ENCODE measurements at places on chromosomes 5 and 9. TPM values are rescaled to one million over a fixed set of nuclear protein-coding genes. Genes with fewer than 3 reads are reported as not detected.

Gene CTNND2
- 1.1 TPM for total RNA-seq

Gene PCSK1
- total RNA-seq, result 4.6 TPM

Gene COL5A1
- total RNA-seq, result 10.9 TPM

Gene PCDHA4
- 0.47 TPM for total RNA-seq

Gene RORB
- 0.15 TPM for total RNA-seq

Gene AP3B1
- total RNA-seq, result 62.6 TPM

Gene FAM78A
- total RNA-seq, result 1.5 TPM

- DNase-seq, result no peak
Measured at GRCh38 chr9:89386797-89387196, 68.5 kb downstream of the SECISBP2 start.

- no peak for DNase-seq
Measured at GRCh38 chr5:155822177-155822576, 504.8 kb upstream of the SGCD start.

DNA sequence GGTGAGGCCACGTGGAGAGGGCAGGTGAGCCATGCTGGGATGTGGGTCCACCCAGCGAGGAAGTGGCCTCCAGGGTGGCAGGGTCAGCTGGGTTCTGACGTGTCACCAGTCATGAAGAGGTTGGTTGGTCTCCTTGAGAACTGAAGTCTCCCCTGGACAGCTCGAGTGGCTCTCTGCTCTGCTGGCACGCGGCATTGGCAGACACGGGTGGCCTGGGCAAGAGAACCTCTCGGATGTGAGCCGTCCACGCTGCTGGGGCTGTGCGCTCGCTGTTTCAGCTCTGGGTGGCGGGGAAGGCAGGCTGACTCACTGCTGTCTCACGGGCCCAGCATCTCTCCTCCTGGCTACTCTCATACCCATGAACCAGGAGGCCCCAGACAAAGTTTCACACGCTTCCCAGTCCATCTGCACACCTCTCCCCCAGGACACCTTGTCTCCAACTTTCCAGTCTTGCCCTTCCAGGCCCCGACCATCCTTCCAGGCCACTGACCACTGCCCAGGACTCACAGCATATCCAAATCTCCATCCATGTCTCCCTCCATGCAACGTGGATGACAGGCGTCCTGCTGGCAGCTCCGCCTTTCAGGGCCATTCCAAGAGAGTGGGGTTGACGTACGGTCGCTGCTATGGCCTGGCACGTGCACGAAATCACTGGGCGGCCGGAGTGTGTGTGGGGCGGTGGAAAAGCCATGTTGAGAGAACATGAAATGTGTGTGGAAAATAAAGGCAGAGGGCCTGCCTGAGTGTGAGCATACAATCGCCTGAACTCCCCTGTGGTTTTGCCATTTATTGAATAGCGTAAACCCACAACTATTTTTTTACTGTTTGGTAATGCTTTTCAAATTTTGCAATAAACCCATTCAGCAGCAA, 145.0 kb upstream of the COL5A1 start:
- DNase-seq, result no peak

- no peak for DNase-seq
Measured at GRCh38 chr9:125659201-125659840, 47.7 kb downstream of the MAPKAP1 start.

- no peak for DNase-seq
Measured at GRCh38 chr9:134994926-134995791, 77.4 kb upstream of the FCN1 start.

DNA sequence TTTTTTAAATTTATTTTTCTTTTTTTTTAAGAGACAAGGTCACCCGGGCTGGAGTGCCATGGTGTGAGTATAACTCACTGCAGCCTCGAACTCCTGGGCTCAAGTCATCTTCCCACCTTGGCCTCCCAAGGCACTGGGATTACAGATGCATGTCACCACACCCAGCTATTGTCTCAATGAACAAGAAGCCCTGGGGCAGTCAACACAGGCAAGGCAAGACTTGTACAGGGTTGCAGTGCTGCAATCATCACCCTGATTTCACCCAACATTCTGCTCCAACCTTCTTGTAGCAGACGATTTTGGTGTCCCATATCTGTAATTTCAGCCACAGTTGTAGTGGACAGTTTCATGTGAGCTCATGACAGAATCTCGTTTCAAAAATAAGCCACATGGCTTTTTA, 205.8 kb upstream of the KIF2A start:
- no peak for DNase-seq

DNA sequence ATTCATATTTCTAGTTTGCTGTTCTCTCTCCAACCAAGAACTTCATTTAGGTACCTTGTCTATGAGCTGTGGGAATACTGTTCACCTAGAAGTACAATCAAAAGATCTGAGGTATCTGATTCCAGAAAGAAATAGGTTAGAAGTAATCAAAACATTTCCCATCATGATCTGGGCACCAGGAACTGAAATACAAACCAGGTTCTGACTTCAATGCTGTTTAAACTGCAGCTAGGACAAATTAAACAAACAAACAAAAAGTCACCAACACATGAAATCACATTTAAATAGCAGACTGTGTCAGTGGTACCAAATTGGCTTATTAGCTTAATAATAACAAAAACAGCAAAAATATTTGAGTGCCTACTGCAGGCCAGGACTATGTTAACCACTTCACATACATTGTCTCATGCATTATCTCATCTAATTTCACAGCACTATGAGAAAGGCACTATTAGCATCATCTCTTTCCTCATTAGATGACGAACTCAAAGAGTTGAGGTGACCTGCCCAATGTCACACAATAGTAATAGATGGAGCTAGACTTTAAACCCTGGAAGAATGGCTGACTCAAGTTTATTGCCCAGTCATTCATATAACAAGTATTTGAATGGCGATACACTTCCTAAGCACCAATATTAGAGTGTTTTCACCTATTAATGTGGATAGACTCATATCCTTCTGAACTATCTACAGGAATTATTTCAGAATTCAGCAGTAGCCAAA, 14.5 kb downstream of the PLPP1 start:
- DNase-seq, result no peak

DNA sequence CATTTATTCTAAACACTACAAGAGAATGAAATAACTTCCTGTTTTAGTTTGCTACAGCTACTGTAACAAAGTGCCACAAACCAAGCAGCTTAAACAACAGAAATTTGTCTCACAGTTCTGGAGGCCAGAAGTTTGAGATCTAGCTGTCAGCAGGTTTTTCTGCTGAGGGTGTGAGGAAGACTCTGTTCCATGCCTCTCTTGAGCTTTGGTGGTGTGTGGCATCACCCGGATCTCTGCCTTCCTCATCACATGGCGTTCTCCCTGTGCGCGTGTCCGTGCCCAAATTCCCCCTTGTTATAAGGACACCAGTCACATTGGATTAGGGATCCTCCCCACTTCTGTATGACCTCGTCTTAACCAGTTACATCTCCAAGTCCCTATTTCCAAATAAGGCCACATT, 97.7 kb downstream of the CFAP95 start:
- no peak for DNase-seq

- no peak for DNase-seq
Measured at GRCh38 chr9:88947581-88948573, 43.4 kb upstream of the S1PR3 start.

DNA sequence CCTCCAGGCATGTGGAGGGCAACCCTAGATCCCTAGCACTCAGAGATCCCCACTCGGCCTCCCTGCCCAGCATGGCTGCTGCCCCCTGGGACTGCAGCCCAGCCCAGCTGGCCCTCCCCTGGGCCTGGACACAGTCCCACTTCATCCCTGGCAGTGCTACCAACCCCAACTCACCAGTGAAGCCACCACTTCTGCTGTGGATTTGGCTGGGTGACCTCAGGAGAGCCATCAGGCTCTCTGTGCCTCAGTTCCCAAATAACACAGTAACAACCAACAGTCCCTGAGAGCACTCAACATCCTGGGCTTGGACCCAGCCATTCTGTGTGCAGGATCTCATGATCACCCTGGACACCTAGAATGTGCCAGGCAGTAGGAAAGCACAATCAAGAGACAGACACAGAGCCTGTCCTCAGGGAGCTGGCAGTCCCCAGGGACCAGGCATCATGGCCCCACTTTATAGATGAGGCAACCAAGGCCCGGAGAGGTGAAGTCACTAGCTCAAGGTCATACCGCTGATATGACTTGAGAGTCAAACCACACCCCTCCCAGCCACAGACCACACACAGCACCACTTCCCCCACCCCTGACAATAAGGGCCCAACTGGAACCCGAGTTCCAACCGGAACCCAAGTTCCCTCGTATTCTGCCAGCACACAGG, 4.7 kb upstream of the PSMB7 start:
- no peak for DNase-seq

DNA sequence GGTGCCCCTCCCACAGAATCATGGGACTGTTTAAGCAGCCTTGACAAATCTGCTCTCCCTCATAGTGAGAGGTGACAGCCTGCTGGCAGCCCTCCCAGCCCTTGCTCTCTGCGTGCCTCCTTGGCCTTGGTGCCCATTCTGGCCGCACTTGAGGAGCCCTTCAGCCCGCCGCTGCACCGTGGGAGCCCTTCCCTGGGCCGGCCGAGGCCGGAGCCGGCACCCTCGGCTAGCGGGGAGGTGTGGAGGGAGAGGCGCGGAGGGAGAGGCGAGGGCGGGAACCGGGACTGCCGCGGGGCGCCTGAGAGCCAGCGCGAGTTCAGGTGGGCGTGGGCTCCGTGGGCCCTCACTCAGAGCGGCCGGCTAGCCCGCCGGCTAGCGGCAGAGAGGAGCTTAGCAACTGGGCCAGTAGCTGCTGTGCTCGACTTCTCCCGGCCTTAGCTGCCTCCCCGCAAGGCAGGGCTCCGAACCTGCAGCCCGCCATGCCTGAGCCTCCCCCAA, 125.9 kb upstream of the MYO10 start:
- no peak for DNase-seq

GRCh38 chr5:158832731-158833130, 267.0 kb downstream of the EBF1 start:
- no peak for DNase-seq

- no peak for DNase-seq
Measured at GRCh38 chr5:108672639-108673038, 75.1 kb upstream of the FER start.

GRCh38 chr5:127590156-127590722, 58.6 kb upstream of the CTXN3 start:
- no peak for DNase-seq

- no peak for DNase-seq
Measured at GRCh38 chr9:9574080-9574479, 1038.7 kb downstream of the PTPRD start.

- no peak for DNase-seq
Measured at GRCh38 chr5:148729182-148729581, 74.9 kb upstream of the HTR4 start.

- DNase-seq, result no peak
Measured at GRCh38 chr9:95017661-95018060, 291.2 kb downstream of the AOPEP start.

GRCh38 chr5:130627145-130627544, 537.9 kb downstream of the HINT1 start:
- DNase-seq, result no peak

DNA sequence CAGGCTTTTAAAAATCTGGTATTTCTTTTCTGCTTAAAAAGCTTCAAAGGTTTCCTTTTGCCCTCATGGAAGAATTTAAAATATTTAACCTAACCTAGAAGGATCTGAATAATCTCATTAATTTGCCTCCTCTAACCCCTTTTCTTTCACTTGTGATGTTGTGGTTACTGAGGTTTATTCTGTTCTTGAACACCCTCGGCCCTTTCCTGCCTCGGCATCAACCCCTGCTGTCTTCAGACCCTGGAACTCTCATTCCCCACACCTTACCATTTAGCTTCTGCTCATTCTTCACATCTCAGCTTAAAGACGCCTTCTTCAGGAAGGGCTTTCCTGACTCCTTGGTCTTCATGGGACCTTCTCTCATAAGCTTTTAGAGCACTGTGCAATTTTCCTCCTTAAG, 131.4 kb upstream of the MAN2A1 start:
- DNase-seq, result no peak

GRCh38 chr9:19748278-19749126, 40.3 kb downstream of the SLC24A2 start:
- no peak for DNase-seq

GRCh38 chr5:54610197-54610944, 92.8 kb downstream of the SNX18 start:
- no peak for DNase-seq

GRCh38 chr9:136995772-136996311, 526 bp downstream of the CLIC3 start:
- no peak for DNase-seq

GRCh38 chr5:155056644-155057269, 43.2 kb downstream of the KIF4B start:
- no peak for DNase-seq
